Urinary bladder (tissue), 4 donors: ENCODE measurements at places on chromosomes 13 and 19. TPM values are rescaled to one million over a fixed set of nuclear protein-coding genes. Genes with fewer than 3 reads are reported as not detected.

KDELR1 gene
- 144 TPM for polyA plus RNA-seq

PTGIR gene
- 4.0 TPM for polyA plus RNA-seq

CGB8 gene
- not detected for polyA plus RNA-seq

REEP6 gene
- 11.3 TPM for polyA plus RNA-seq

PRMT1 gene
- polyA plus RNA-seq = 215 TPM

KCTD4 gene
- 0.04 TPM for polyA plus RNA-seq

ZNF66 gene
- polyA plus RNA-seq = 1.6 TPM

SOX1 gene
- polyA plus RNA-seq = not detected

FGF9 gene
- polyA plus RNA-seq = 1.9 TPM

IFI30 gene
- polyA plus RNA-seq = 90.6 TPM

HIF3A gene
- 186 TPM for polyA plus RNA-seq

ONECUT3 gene
- polyA plus RNA-seq = not detected

TRIM28 gene
- polyA plus RNA-seq = 282 TPM

CDC34 gene
- 89.8 TPM for polyA plus RNA-seq

ZNF112 gene
- polyA plus RNA-seq = 2.7 TPM

CYP4F2 gene
- polyA plus RNA-seq = 0.18 TPM

GIPC3 gene
- polyA plus RNA-seq = 0.94 TPM

RXFP2 gene
- polyA plus RNA-seq = not detected

ELSPBP1 gene
- polyA plus RNA-seq = not detected

CTXN1 gene
- 22.1 TPM for polyA plus RNA-seq

PGLYRP2 gene
- 0.08 TPM for polyA plus RNA-seq
